ENCODE measurements at places on chromosomes 6 and 20. TPM values are rescaled to one million over a fixed set of nuclear protein-coding genes. Genes with fewer than 3 reads are reported as not detected.

GRCh38 chr6:28212510-28213212 is 12.4 kb upstream of the ZSCAN9 start:
- DNase-seq: no peak

GRCh38 chr6:94751641-94752329 is 825.5 kb upstream of the MANEA start:
- DNase-seq: no peak

The KCTD20 gene
- 89.1 TPM for total RNA-seq

The EBF4 gene
- 15.2 TPM for total RNA-seq

The GGTLC1 gene
- not detected for total RNA-seq

- DNase-seq: no peak
These were observed 231.1 kb downstream of the SOX4 start for GRCh38 chr6:21824431-21825177.

The ADGRF1 gene
- not detected for total RNA-seq

All from chondrocyte (in vitro differentiated cells).